ENCODE measurements at places on chromosomes 6 and 20. TPM values are rescaled to one million over a fixed set of nuclear protein-coding genes. Genes with fewer than 3 reads are reported as not detected.

DNA sequence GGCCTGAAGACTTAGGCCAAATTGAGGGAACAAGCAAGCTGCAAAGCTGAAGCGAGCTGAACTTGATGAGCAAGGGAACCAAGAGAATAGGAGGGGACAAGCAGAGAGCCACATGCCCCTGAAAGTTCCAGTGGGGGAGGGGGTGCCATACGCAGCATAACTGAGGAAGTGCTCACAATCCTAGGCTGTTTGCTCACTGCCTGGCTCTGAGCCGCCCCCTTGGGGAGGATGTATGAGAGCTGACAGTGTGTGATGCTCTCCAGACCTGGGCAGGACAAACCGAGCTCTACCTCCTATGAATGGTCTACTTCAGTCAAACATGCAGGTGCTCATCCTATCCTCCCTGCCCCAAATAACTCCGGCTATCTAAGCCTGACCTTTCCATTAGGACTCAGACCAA, 52.1 kb downstream of the FAXC start:
- DNase-seq, result no peak

The JARID2 gene
- total RNA-seq, result 16.3 TPM

GRCh38 chr20:41452226-41452625, 85.6 kb upstream of the EMILIN3 start:
- DNase-seq, result no peak

DNA sequence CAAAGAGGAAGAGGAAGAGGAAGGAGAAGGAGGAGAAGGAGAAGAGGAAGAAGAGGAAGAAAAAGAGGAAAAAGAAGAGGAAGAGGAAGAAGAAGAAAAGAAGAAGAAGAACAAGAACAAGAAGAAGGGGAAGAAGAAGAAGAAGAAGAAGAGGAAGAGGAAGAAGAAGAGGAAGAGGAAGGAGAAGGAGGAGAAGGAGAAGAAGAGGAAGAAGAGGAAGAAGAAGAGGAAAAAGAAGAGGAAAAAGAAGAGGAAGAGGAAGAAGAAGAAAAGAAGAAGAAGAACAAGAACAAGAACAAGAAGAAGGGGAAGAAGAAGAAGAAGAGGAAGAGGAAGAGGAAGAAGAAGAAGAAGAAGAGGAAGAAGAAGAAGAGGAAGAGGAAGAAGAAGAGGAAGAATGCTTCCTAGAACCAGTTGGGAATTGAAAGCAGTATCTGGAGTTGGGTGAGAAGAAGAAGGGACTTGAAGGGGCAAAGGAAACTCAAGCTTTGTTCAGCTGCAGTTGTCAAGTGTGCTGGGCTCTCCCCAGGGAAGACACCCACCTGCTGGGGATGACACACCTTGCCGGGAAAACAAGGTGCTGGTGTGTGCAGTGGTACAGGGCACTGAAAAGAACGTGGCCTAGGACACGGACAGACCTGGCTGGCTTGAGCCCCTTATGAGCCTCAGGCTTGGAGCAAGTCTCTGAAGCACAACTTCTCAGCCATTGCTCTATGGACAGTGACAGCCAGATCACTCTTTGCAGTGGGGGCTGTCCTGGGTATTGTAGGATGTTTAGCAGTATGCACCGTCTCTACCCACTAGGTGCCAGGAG, 30.1 kb upstream of the ARFGEF2 start:
- DNase-seq, result no peak

GRCh38 chr6:89944826-89945407, 50.6 kb downstream of the GJA10 start:
- DNase-seq, result no peak

- DNase-seq, result no peak
These were observed 11.6 kb upstream of the HLA-G start for GRCh38 chr6:29816030-29816429.

GRCh38 chr20:57315083-57315975, 14.3 kb upstream of the SPO11 start:
- DNase-seq, result no peak

DNA sequence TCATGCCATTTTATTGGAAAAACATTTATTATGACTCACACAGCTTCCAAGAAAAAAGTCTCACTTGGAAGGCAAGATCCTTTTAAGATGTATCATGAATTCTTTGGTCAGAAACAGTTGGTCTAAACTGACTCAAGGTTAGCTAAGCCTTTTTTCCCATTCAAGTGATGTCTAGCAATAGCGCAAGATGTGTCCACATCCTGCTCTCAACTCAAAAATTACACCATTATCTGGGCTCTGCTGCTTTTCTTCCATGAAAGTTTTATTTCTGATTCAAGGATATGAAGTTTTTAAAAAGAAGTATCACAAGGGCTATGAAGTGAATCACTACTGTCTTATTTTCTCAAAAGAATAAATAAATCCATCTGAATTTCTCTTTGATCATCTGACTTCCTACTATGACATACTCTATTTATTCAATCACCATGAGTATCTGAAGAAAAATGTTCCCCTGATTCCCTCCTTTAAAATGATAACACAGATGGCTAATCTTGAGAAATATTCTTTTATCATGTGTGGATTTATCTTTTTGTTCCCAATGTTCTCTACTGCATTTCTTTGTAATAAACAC, 139.2 kb downstream of the AHI1 start:
- no peak for DNase-seq

Measured in esophagus squamous epithelium (tissue), 5 donors.